ENCODE measurements at places on chromosomes 3 and 15.

GRCh38 chr15:68594533-68595259 lies 15.9 kb downstream of the CORO2B start:
- DNase-seq = no peak

GRCh38 chr3:129950318-129951046 lies 24.0 kb upstream of the TRH start:
- no peak for DNase-seq

DNA sequence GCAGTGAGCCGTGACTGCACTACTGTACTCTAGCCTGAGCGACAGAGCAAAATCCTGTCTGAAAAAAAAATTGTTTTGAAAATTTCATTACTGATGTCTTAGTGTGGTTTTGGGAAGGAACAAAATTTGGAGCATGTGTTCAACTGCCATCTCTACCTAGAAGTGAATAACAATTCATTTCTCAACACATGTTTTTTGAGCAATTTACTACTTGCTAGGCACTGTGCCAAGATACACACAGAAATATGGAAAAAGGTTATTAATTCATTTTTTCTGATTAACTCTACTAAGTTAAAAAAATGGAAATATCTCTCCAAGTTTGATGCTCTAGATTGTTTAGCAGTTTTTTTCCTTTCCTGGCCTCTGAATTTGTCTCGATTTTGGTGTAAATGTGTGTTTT lies 5.2 kb upstream of the TCF12 start:
- no peak for DNase-seq

DNA sequence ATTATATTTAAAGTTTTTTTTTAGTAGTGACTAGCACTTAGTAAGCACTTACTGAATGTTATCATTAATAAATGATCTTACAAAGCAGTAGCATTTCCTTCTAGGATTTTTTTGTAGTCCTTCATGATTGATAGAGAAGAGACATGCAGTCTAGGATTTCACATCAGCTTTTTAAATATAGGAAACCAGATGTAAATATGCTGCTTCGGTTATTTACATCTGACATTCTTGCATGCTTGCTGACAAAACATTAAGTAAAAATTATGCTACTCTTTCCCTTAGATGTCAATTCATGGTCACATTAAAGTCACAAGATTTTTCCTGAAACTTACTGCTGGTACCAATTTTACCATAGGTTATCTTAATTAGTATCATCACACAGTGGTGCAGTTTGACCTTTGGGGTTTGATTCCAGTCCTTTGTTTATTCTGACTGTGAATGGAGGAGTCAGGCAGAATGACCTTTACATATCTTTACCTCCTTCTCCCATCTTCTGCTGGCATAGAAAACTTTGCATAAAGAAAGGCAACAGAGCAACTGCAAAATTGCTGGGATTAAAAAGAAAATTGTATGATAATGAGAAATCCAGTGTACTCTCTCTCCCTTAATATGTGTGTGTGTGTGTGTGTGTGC lies 286.5 kb downstream of the LPP start:
- no peak for DNase-seq

DNA sequence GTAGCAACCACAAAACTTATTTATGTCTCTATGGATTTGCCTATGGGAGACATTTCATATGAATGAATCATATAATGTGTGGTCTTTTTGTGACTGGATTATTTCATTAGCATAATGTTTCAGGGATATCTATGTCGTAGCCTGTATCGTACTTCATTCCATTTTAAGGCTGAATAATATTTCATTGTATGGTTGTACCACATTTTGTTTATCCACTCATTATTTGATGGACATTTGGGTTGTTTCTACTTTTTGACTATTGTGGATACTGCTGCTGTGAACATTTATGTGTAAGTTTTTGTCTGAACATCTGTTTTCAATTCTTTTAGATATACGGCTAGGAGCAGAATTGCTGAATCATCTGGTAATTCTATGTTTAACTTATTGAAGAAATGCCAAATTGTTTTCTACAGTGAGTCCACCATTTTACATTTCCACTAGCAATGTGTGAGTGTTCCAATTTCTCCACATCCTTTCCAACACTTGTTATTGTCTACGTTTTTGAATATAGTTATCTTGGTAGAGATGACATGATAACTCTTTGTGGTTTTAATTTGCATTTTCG lies 134.4 kb upstream of the DAZL start:
- no peak for DNase-seq

Data from hepatic stellate cell (primary cell).